Prostate gland (tissue), 2 donors: ENCODE measurements at places on chromosomes 13 and 19.

DNA sequence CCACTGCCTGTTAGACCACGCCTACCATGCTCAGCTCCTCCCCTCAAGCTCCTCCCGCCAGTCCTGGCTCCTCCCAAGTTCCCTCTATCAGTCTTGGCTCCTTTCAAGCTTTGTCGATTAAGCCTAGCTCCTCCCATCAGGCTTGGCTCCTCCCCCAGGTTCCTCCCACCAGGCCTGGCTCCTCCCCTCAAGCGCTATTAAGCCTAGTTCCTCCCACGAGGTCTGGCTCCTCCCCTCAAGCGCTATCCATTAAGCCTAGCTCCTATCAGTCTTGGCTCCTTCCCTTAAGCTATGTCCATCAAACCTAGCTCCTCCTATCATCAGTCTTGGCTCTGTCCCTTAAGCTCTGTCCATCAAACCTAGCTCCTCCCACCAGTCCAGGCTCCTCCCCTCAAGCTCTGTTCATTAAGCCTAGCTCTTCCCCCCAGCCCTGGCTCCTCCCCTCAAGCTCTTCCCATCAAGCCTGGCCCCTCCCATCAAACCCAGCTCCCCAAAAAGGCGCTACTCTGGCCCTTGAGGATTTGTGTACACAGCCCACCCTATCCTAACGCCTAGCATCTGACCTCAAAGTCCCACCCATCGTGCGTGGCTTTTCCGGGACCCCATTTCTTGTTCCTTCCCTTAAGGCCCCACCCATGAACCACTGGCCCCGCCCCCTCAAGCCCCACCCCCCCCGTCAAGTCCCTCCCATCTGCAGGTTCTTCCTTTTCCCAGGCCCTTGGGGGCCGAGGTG, 10.0 kb downstream of the CAMSAP3 start:
- DNase-seq: no peak

DNA sequence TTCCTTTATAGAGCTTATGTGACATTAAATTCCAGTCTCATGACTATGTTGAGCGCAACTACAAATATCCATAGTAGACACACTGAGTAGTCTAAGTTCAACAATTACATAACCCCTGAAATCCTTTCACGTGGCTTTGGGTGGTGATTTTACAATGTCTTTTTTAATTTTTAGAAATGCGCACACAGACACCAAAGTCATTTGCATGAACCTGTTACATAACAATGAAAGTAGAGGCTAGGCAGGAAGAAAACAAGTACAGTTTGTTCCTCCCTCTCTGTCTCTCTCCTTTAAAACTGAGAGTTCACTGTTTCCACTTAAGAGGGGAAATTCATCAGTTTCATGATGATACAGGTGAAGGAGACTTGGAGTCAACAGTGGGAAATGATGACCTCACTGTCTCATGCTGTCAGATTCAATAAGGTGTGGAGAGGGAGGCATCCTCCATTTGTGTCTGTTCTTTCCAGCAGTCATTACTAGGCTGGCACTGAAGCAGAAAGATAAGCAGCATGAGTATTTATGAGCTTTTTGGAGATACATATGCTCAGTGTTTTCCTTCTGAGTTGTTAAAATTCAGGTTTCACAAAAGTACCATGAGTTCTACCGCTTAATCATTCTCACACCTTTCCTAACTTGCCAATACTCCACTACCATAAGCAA, 201.8 kb downstream of the LHFPL6 start:
- no peak for DNase-seq

- DNase-seq: no peak
These were observed 4.8 kb downstream of the GNA15 start for GRCh38 chr19:3140667-3141038.

DNA sequence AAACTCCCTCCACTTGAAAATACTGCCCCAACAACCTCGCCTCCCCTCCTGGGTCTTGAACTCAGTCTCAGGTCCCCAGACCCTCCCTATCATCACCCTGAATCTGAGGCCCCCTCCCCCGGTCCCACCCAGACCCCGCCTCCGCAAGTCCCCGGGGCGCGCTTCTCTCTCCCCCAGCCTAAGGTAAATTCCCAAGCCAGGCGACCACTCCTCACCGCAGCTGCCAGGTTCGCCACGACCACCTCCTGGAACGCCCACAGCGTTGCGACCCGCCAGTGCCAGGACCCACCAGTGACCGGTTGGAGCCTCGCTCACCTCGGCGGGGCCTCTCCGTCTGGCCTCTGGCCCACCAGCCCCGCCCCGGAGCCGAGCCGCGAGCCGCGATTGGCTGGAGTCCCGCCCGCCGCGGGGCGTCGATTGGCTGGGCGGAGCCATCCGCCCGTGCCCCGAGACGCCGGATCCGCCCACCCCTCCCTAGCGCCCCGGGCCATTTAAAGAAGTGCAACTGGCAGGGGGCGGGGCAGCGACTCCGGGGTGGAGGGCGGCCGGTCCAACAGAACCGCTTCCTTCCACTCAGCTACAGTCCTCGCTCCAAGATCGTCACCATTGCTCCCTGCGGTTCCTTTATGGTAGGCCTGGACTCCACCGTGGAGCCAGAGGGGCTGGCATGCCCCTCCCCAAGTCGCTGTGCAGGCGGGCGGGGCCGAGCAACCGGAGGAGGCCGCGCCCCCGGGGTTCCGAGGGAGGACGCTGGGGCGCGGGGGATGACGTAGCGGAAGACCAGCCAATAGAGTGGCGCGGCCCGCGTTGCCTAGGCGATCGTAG, at the start of gene SERTAD3:
Gene SERTAD3 (minus strand): TSS at position 336 of the 825 bp plus-strand sequence. CDS start 2,255 bp downstream, outside the sequence.
- DNase-seq: peak; percentile 97

- no peak for DNase-seq
These were observed 13.1 kb upstream of the THSD1 start for GRCh38 chr13:52419080-52419479.

GRCh38 chr13:42181381-42181953, 90.5 kb upstream of the AKAP11 start:
- DNase-seq: no peak

GRCh38 chr13:113489549-113490495, 689 bp downstream of the DCUN1D2 start:
- no peak for DNase-seq

- no peak for DNase-seq
These were observed 442 bp upstream of the RFC3 start for GRCh38 chr13:33817513-33817900.

- no peak for DNase-seq
These were observed 253 bp upstream of the TPTE2 start for GRCh38 chr13:19561585-19561984.

DNA sequence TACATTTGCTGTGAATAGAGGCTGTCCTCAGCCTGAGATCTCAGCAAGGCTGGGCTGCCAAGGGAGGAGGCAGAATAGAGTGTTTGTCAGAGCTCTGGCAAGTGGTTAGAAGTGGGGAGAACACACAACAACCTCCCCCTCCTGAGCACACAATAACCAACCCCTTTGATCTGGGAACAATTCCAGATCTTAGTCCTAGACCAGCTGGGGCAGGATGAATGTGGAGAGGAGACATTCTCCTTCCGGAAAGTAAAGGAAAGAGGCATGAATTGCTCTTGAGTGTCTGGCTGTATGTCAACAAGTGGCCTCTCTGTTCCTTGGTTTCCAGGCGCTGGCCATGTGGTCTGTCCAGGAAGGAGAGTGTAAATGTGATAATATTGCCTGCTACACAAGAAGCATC, 114.9 kb upstream of the TMTC4 start:
- peak; percentile 6 for DNase-seq
